WTC11 (cell line): ENCODE measurements at places on chromosomes 6 and 20.

GRCh38 chr6:133546098-133546497 lies 304.9 kb downstream of the EYA4 start:
- peaks cover 28% of the 10 kb centered on the region for H3K4me1 ChIP-seq
- no peaks in the 10 kb centered on the region for H3K27me3 ChIP-seq
- no peak overlapping the region for H3K4me3 ChIP-seq
- DNase-seq, result no peak

DNA sequence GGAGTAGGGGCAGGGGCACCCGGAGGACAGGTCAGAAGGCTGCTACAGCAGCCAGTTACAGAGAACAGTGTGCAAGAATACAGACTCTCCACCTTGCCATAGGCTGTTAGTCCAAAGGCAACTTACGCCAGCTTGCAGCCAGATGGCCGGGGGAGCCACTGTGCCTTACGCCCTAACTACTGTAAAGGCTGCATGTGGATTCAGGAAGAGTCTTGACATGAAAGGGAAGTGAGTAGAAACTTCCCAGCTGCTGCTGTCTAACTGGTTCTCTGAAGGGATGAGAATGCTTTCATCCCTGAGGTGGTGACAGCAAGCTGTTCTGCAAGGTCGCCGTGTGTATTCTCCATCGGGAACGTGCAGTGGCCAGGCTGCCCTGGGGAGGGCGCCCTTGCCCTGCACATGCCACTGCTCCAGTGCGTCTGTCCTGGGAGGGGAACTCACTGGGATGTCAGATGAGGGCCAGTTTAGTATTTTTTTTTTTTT lies 46.1 kb downstream of the LYRM4 start:
- H3K4me3 ChIP-seq, result no peak overlapping the region
- peak; percentile 82 for DNase-seq
- no peaks in the 10 kb centered on the region for H3K27me3 ChIP-seq
- H3K36me3 ChIP-seq, result peaks cover 15% of the 10 kb centered on the region

- no peak for DNase-seq
- no peak overlapping the region for H3K27ac ChIP-seq
- H3K36me3 ChIP-seq, result peaks cover 8% of the 10 kb centered on the region
- no peak overlapping the region for H3K4me3 ChIP-seq
- H3K27me3 ChIP-seq, result peaks cover 4% of the 10 kb centered on the region
Measured at GRCh38 chr20:12927489-12927888, 81.3 kb upstream of the SPTLC3 start.

DNA sequence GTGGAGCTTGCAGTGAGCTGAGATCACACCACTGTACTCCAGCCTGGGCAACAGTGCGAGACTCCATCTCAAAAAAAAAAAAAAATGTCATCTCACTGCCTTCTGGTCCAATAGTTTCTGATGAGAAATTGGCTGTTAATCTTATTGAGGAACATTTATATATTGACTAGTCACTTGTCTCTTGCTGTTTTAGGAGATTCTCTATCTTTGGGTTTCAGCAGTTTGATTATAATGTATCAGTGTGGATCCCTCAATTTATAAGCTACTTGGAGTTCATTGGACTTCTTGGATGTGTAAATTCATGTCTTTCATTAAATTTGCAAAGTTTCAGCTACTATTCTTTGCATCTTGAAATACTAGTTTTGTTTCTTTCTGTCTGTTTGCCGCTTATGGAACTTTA lies 11.2 kb downstream of the ZGPAT start:
- H3K4me3 ChIP-seq, result no peak overlapping the region
- no peak for DNase-seq
- no peaks in the 10 kb centered on the region for H3K27me3 ChIP-seq

DNA sequence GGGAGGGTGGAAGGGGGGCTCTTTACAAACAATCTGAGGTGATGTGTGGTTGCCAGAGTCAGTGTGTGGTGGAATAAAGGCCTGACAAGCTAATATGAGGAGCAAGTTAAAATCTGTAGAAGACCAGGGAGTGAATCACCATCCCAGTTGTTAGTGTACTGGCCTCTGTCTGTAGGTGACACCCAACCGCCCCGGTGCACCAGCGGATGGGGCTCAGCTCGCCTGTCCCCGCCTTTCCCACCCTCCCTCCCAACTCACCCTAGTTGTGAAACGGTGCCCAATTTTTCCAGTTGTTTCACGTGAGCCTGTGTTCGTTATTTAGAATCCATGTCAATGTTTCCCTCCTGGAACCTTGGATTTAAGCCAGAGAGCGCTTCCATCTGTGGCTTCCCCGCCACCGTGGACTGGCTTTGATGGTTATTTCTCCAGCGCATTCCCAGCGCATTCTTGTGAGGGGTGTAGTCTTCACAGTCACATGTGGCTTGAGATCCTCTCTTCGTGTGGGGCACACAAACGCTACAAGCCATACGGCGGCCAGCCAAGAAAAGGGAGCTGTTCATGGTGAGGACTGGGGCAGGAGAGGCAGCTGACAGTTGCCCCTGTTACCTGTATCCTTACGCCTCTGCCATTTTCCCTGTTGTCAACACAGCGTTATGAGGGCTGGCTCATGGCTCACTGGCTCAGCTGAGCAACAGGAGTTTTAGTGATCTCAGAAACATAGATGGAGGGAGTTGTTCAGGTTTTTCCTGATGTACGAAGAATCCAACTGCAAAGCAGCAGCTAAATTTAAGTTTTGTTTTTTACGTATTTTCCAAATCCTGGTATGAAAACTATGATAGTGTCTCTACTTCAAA lies 137.6 kb downstream of the ZDHHC14 start:
- H3K27me3 ChIP-seq, result no peaks in the 10 kb centered on the region
- no peak overlapping the region; the same call in 1 of the 2 replicates for H3K27ac ChIP-seq
- H3K4me1 ChIP-seq, result peaks cover 43% of the 10 kb centered on the region
- H3K36me3 ChIP-seq, result no peaks in the 10 kb centered on the region
- no peak for DNase-seq

GRCh38 chr6:33727932-33728331 lies 16.4 kb upstream of the UQCC2 start:
- H3K27ac ChIP-seq, result no peak overlapping the region
- H3K4me3 ChIP-seq, result no peak overlapping the region
- H3K27me3 ChIP-seq, result no peaks in the 10 kb centered on the region; the same call in 1 of the 2 replicates
- no peak for DNase-seq

DNA sequence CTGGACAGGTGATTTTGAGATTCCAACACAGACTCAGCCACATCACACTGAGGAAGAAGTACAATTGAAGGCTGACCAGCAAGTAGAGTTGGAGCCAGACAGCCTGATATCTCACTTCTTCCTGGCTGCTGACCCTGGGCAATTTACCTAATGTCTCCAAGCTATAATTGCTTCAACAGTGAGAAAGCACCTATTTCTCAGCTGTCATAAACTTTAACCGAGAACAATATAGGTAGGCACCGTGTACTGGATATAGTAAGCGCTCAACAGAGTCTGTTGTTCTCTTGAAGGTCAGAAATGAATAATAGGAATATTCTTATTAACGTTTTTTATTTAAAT lies 28.3 kb downstream of the STX7 start:
- no peak overlapping the region for H3K4me3 ChIP-seq
- H3K27me3 ChIP-seq, result no peaks in the 10 kb centered on the region
- H3K36me3 ChIP-seq, result no peaks in the 10 kb centered on the region
